Activated CD4-positive, alpha-beta T cell treated with anti-CD3 and anti-CD28 coated beads, Interleukin-2, amount 50 U/mL, for 24 hours (primary cell): ENCODE measurements at places on chromosomes 7 and 10.

- peak; percentile 40 for DNase-seq
These were observed 61.1 kb downstream of the JCAD start for GRCh38 chr10:29998142-29998808.

DNA sequence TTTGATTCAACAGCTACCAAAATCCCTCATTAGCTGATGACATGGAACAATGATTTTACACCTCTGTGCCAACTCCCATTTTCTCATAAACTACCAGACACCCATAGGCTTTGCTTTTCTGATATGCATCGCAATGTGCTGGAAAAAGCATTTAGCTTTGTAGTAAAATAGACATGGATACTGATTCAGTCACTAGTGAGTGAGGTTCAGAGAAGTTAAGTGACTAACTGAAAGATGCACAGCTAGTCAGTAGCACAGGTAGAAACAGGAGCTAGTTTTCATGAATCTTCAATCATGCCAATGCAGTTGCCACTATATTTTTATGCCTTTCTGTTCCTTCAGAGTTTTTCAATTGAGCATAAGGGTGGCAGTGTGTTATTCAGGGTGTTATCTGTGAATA, 38.7 kb downstream of the PRKG1 start:
- DNase-seq: no peak

DNA sequence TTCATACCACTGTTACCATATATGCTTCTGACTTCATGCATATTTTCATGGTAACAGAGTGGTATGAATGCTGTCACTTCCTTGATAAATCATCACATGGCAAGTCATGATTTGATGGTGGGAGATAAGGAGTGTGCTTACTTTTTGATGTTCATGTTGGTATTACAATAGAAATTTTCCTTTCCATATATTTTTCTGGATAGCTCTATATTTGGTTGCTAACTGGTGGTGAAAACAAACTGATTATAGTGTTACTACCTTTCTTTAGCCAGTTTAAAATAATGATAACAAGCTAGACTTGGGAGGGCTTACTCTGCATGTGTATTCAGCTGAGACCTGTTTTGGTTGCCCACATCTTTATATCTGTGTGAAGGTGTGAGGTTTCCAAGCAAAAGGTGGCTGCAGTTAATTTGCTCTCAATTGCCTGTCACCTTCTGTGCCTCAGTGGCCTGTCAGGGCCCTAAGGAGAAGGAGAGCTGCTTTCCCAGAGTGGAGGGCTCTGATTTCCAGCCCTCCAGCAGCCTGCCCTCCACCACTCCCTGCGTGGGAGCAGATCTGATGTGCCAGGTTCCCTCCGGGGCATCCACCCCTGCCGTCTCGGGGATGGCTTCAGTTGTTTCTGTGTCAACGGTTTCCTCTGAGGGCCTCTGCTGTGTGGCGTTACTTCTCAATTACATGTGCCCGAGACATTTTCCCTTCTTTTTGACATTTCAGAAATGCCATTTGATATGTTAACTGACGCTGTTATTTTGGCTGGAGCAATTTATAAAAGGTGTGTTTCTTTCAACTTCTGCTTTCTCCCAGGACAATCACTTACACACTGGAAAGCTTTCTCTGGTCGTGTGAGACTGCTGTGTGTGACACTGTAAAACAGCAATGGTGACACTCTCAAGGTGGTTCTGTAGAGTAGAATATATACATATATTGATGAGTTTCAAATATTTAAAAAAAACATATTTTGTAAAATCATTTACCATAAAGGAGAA, 107.7 kb upstream of the KLF6 start:
- DNase-seq: no peak

DNA sequence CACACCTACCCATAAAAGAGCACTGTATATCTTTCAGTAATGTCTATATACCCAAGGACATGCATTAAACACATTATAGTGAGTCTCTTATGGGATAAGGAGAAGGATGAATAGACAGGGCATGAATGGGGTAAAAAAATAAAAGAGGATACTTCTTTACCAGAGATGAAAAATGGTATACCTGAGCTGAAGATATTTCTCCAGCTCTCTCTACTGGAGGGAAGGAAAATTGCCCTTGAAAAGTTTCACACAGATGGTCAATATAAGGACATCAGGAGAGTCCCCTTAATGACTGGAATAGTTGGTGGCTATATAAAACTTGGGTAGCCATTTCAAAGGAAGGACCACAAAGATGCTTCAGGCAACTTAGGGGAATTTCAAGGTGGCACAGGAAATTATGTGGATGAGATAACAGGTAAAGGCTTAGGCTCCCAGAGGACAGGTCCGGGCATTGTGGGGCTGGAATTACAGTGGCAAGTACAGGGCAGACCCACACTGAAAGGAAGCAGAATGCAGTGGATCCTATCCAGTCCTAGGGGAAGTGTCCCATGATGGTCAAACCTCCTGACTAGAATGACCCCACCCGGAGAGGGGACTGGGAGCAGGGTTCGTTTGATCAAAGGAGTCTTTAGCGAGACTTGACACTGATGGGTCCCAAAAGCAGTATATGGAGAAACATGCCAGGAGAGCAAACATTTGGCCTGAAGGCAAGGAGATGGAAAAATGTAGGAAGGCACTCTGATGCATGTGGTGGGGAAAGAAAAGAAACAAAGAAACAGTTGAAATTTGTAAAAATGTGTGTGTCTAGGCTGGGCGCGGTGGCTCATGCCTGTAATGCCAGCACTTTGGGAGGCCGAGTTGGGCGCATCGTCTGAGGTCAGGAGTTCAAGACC, 35.6 kb downstream of the PLAU start:
- no peak for DNase-seq

DNA sequence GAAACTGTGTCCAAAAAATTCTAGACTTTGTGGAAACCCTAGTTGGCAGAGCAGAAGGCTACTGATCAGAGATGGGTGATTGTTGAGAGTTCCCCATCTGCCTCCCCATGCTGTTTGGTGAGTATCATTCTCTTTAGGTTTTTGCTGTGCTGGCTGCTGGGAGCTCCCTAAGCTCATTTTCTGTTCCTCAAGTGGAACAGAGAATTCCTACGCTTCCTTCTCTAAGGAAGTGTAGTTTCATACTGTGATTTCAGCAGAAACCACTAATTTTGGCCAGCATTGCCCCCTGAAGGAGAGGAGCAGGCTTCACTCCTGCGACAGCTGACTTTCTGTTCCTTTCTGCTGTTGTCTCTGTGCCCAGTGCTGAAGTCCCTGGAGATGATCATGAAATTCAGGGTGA, 355.3 kb upstream of the NPVF start:
- no peak for DNase-seq

DNA sequence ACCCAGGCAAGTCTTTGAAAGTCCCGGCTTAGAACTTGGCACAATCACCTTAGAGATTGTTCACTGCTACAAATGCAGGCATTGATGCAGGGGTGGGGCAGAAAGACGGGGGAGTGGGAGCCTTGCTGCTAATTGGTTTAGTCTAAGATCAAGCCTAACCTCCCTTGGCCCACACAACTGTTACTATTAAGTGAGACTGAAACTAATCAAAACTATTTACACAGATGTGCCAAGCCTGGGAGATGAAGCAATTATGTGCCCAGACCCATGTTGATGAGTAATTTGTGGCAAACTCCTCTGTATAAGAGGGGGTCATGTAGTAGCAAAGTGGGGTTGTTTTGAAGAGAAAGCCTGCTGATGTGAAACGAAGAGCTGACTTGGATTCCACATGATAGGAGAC, 178.2 kb upstream of the ITGB1 start:
- DNase-seq: no peak

- DNase-seq: no peak
These were observed 200.4 kb downstream of the TAX1BP1 start for GRCh38 chr7:27940341-27940740.

DNA sequence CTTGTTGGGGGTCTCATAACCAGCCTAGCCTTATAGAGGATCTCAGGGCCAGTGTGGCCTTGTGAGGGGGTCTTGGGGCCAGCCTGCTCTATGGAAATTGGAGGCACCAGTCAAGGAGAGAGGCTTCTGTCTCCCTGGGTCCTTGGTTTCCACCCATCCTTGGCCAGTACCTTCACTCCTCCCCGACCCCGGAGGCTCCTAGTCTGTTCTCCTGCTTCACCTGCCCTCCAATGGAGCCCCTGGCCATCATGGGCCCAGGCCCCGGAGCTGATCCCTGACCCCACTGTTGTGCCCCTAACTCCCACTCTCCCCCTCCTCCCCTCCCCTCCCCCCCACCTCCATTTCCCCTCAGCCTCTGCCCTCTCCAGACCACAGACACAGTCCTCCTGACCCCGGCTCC, 29.7 kb downstream of the RASGEF1A start:
- DNase-seq: no peak

GRCh38 chr7:20249920-20250319, 32.7 kb upstream of the MACC1 start:
- DNase-seq: no peak

- DNase-seq: no peak
These were observed 9.2 kb downstream of the AGBL3 start for GRCh38 chr7:134995239-134996096.

GRCh38 chr10:29987471-29987870, 71.9 kb downstream of the JCAD start:
- no peak for DNase-seq

DNA sequence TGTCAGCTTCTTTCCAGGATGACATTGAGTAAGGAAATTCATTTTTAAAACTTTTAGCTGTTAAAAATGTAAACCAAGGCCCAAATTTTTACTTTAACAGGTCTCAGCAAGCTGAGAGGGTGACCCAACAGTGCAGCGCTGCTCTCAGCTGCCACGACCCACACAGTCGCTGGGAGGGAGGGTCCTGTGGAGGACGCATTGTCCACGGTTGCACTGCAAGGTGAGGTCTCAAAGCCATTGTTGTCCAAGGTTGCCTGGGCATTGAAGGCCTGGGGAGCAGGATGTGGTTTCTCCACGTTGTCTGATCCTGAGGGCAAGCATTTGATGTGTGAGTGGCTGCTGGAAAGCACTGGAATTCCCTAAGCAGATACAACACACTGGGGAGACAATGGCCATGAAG, 15.1 kb upstream of the VIPR2 start:
- no peak for DNase-seq

GRCh38 chr7:30330134-30331111, 46.0 kb downstream of the ZNRF2 start:
- no peak for DNase-seq

DNA sequence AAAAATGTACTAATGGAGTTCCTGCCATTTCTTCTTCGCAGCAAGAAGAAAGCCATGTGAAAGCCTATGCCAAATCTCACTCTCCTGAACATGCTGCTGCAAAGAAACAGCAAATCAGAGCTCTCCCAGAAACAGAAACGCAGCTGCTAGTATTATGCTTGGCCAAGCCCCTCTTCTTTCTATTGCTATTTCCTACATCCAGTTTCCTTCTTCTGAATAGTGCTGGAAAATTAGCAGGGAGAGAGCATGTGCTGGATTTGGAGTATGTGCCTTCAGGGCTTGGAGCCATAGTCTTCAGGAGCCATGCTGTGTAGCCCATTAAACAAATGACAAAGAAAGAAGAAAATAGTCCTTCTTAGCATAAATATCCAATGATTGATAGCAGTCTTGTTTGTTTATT, 852.0 kb upstream of the PHF14 start:
- DNase-seq: no peak

DNA sequence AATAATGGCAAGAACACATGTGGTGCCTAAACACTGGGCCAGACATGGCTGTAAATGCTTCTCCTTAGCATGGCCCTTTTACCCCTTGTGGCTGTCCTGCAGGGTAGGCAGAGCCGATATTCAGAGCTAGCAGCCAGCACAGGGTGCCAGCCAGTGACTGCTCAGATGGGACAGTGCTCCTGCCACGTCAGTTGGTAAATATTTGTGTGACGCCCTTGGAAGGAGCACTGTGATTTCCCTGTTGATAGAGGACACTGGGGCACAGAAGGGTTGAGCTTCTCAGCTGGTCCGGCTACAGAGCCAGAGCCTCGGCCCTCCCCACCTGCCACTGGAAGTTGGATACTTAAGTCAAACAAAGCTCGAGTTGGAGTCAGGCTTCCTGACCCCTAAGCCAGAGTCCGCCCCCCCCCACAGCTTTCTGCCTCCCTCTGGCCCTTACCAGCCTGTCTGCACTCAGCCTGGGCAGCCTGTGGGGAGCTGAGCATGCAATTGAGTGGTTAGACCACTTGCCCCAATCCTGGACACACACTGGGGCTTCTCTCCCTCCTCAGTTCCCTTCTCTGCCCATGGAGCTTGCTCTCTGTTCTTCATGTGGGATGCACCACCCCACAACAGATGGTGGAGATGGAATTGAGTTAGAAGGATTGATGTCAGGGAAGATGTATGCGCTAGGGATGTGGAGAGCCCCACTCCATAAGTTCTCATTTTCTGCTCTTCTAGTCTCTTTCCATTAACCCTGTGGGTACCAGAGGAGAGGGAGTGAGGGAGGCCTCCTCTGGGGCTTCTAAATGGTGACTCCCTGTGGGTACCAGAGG, 350.8 kb downstream of the PLXNA4 start:
- no peak for DNase-seq

DNA sequence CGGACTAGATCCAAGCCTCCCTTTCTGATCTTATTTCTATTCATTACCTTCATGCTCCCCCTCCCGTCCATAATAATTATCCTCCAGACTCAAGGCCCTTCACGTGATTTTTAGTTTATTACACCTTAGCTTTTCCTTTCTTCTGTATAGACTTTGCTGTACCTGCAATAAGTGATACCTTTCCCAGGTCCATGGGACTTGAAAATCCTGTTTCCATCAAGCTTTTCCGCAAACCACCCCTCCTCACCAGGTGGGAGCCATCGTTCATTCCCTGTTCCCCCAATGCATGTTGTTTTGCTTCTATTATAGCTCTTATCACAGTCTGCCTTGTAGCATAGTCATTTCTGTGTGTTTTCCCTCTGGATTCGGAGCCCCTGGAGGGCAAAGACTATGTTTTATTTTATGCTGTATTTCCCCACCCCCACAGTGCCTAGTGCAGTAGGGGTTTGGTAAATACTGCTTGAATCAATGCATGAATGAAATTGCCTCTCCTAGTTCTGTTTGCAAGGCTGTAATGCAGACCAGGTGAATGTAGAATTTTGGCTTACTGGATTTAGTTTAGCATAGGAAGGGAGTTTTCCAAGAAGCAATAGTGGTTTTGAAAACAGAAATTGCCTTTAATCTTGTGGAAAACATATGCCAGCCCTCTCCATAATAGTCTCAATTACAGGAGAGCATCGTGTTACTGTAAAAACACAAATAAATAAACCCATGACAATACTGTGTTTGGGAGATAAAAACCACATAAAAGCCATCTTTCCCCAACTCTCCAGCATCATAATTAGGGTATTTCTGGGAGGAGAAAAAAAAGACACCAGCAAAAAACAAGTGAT, 213.4 kb downstream of the AUTS2 start:
- DNase-seq: no peak

DNA sequence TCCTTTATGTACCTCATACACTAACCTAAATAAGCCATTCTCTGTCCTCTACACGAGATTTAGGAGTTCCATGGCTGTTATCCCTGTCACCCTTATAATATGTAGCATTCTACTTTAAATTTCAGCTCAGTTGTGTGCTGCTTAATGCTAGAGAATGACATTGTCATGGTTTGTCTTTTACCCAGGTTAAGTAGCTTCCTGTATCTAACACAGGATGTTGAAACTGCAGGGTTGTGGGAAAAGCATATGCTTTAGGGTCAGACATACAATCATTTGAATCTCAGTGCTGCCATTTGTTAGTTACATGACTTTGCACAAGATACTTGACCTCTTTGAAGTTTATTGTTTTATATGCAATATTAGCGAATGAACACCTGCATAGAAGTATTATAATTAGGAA, 235.1 kb upstream of the CACNA2D1 start:
- DNase-seq: no peak

- no peak for DNase-seq
These were observed 24.3 kb downstream of the NUP42 start for GRCh38 chr7:23205909-23206767.

- no peak for DNase-seq
These were observed 167.2 kb downstream of the JAZF1 start for GRCh38 chr7:28013441-28013840.

GRCh38 chr7:34821932-34822558, 164.0 kb downstream of the NPSR1 start:
- no peak for DNase-seq
